ENCODE measurements at places on chromosomes 13 and 19.

DNA sequence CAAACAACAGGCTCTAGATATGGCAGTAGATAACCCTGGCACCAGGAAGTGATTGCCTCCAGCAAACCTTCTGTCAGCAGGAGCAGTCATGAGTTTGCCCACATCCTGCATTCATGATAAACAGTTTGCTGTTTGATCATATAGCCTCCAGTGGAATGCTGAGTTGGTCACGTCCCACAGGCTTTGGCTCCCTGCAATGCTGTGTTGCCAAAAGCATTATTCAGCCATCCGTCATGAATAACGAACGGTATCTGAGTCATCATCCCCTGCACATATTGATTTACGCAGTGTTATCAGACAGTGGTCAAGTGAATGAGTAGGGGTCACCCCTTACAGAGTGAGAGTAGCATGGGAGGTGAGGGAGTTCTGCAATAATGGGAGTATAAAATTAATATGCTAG is 21.9 kb upstream of the ZNF432 start:
- no peak for DNase-seq

DNA sequence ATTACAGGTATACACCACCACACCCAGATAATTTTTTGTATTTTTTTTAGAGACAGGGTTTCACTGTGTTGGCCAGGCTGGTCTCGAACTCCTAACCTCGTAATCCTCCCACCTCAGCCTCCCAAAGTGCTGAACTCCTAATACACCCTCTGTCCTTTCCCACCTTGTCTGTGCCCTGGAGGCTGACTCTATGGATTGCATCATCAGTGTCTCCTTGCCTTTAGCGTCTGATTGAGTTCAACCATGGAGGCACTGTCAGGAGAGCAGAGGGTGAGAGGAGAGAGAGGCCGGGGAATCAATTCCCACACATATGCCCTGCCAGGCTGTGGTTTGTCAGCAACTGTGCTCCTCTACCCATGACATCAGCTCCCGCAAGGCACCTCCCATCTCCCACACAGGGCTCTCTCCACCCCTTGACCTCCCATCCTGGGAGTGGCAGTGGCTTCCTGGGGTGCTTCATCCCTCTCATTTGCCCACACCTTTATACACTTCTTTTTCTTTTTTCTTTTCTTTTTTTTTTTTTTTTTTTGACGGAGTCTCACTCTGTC is 12.6 kb upstream of the LILRB4 start:
- DNase-seq, result no peak

- DNase-seq, result no peak
These were observed 3.5 kb downstream of the IRGC start for GRCh38 chr19:43719378-43719868.

- no peak for DNase-seq
These were observed 1032.4 kb upstream of the MIR17HG start for GRCh38 chr13:90315061-90315460.

- DNase-seq, result no peak
These were observed 66.6 kb downstream of the GGACT start for GRCh38 chr13:100521851-100522617.

- no peak for DNase-seq
These were observed 23.0 kb downstream of the GPC6 start for GRCh38 chr13:93249364-93250306.

- DNase-seq, result peak; percentile 51
These were observed 1.1 kb downstream of the ADAMTS10 start for GRCh38 chr19:8609279-8610040.

GRCh38 chr19:23776507-23777205 is 18.0 kb upstream of the ZNF681 start:
- no peak for DNase-seq

GRCh38 chr13:102710261-102710679 is 15.4 kb upstream of the METTL21C start:
- DNase-seq, result no peak

DNA sequence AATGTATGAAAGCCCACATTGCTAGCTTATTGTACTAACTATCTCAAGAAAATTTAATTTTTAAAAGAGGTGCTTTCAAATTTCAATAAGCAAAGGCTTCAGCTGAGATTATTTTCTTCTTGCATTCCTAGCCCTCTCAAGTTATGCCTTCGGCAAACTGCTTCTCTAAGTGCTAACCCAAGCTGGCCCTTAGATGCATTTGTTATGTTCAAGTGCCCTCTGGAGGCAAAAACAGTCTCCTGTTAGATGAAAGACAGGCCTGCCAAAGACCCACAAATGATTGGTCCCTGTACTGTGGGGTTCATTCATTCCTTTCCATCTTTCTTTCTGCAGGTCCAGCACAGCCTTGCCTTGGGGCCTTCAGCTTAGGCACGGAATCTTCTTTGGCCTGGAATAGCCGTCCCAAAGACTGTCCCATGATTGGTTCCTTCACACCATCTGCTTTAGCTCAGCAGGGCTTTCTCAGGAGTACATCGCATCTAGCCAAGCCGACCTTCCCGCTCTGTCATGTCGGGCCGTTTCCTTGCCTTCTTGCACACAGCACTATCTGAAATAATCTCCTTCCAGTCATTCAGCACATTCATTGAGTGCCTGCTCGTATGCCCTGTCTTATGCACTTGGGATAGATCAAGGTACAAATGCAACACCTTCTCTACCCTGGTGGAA is 26.4 kb upstream of the TPTE2 start:
- DNase-seq, result no peak

- DNase-seq, result no peak
These were observed 88.4 kb upstream of the ZNF492 start for GRCh38 chr19:22545751-22546150.

DNA sequence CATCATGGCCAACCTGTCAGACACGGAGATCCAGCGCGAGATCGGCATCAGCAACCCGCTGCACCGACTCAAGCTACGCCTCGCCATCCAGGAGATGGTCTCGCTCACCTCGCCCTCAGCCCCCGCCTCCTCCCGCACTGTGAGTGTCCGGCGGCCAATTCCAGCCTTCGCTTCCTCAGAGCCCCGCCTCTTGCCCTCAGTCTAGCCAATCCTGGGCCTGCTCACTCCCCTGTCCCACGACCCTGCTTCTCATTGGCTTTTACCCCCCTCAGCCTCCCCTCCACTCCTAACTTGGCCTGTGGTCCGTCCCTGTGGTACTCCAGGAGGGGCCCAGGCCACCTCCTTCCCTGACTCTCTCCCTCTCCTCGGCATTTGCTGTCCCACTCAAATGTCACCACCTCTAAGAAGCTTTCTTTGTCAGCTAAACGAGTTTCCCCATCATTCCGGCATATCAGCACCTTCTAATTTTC is 12.3 kb downstream of the HRC start:
- DNase-seq, result peak; percentile 72

DNA sequence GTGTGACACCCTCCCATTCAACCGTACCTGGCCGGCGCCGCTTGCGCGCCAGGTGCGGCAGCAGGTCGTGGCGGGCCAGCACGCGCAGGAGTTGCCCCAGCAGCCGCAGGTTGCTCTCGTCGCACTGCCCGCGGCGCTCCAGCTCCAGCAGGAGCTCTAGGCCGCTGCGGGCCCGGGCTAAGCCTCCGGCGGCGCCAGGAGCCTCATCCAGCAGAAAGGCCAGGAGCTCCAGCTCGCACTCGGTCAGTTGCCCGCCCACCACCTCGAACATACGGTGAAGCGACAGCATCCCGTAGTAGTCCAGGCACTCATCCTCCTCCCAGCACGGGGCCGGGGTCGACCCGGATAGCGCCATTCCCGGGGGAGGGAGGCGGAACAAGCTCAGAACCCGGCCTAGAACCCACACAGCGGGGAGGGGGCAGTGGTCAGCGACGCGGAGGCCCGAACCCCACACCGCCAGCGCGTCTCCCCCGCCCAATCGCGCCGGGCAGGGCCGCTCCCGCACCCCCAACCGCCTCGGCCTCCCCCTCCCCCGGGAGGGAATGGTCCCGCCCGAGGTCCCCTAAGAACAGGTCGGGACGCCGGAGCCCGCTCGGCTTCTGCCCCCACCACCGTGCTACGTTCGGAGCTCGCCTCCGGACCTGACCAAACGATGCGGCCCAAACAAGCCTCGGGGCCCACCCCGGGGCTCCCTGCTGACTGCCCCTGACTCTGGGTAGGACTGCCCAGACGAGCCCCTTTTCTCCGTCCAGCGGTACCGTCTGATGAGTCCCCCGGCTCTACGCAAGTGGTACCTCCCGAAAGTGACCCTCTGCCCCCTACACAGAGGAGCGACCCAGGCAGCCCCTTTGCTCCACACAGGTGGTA is 591 bp downstream of the DEDD2 start:
- no peak for DNase-seq

- no peak for DNase-seq
These were observed 14.0 kb upstream of the NEK3 start for GRCh38 chr13:52173373-52173772.
